ENCODE measurements at places on chromosomes 4 and X.
A peak's percentile ranks its signal among the peaks of the same experiment; 100 is the strongest.

DNA sequence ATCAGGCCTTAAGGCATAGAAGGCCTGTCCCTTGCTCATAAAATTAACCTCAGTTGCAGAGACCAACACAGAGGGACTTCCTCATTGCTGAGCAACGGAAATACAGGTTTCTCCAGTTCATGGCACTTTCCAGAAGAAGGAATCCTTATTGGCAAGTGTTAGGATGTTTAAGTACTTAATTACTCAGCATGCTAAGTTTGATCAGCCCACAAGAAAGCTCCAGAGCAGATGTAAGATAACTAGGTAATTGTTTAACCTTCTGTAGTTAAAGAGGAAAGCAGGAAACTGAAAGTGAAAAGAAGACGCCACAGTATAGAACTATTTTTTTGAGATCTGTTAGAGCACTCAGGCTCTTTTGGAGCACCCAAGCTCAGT is 33.5 kb downstream of the SMS start:
- no peak for DNase-seq

DNA sequence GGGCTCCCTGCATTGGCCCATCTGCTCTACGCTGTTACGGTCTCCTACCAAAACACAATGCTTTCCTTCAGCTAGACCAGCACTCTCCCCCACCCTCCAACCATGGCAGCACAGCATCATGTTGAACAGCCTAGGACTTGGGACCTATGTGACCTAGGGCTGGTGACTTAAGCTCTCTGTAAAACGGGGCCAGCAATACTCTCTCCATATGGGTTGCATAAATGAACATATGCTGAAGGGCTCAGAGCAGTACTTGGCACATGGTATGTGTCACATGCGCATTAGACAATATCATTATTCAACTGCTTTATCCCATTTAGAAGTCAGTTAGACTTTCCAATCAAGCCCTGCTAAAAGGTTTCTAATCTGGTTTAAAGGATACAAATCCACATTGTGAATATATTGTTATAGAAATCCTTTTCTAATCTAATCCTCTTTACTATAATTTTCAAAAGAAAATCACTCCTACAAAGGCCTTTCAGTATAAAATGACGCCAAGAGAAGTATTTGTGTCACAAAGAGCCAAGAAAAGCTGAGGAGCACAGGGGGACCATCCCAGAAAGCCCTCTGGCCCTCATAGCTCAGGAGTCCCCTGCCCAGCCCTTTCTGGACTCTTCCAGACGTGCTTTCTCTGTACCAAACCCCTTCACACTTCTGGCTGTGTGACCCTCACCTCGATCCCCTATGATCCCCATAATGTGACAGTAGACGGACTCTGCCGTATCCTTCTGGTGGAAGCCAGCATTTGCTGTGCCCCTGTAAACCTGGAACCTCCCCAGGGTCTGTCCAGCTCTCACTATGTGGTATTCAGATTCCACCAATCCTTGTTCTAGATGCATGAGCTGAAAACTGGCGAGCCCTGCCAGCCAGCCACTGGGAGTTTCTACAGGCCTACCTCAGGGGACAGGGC is 42.3 kb downstream of the NSG1 start:
- DNase-seq = no peak

DNA sequence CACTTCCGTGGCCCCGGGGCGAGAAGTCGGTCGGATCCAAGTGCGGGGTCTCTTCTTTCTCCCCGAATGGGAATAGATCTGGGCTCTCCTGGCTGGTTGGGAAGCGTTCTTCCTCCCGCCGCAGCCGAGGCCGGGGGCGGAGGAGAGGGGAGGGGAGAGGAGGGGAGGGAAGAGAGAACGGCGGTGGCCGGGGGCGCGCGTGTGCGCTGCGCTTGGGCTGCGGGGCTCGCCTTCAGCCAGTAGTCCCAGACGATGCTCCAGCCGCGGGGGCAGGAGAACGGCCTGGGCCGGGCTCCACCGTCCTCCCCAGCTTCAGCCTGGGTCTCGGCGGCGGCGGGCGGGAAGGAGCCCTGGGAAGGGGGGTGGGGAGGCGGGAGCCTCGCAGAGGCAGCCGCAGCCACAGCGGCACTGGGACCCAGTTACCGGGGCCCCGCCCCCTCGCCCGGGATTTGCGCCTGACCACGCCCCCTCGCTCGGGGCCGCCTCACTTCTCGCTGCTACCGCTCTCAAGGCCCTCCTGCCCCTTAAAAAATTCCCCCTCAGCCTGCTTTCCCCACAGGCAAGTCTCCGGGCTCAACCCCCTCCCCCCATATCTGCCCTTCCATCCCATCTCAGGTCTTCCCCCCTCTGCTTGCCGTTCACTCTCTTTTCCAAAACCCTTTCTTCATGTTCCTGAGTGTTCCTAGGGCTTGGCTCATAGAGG is at the start of gene FGD1:
Gene FGD1 (minus strand): TSS at position 421 of the 703 bp plus-strand sequence. CDS start 802 bp downstream, outside the sequence.
- peak; percentile 86 for DNase-seq

DNA sequence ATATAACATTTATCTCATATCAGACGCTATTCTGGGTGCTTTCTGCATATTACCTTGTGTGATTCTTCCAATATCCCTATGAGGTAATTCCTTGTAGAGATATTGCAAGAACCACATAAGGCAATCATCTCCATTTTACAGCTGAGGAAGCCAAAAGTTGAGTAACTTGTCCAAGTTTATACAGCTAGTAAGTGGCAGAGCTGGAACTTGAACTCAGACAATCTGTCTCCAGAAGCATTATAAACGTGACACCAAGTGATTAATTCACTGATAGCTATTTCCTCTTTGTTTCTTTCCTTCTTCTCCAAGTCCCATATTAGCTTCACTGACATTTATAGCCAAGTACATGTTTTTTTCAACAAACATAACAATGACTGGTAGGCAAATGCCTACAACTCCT is 7.3 kb downstream of the EMCN start:
- DNase-seq = no peak

DNA sequence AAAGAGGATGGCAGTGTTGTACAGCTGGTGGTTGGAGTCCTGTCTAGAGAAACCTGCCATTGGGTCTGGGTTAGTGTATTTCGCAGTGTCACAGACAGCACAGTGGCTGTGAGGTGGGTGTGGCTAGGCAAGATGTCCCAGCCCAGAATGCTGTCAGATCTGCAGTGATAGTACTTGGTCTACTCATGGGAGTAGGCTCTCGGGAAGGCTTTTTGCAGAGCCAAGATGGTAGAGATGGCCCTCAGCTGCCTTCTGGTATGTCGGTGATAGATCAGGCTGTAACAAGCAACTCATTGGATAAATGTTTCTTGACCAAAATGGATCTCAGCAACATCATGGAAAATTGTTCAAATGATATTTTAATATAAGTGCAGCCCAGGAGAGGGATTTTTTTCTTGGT is 84.3 kb upstream of the WDR1 start:
- DNase-seq = no peak

DNA sequence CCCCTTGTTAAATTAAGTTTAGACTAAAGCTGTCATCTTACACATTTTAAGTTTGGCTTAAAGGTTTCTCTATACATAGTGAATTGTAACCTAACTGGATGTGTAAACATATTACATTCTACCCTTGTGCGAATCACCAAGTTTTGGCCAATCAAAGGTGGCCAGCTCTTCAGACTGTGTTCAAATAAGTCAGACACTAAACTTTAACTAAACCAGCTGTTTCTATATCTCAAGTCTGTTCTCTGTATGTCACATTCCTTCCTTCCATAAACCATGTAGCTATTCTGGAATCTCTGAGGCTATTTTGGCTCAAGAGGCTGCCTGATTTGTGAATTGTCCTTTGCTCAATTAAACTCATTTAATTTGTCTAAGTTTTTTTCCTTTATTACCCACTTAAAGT is 6.7 kb downstream of the SULT1B1 start:
- no peak for DNase-seq

DNA sequence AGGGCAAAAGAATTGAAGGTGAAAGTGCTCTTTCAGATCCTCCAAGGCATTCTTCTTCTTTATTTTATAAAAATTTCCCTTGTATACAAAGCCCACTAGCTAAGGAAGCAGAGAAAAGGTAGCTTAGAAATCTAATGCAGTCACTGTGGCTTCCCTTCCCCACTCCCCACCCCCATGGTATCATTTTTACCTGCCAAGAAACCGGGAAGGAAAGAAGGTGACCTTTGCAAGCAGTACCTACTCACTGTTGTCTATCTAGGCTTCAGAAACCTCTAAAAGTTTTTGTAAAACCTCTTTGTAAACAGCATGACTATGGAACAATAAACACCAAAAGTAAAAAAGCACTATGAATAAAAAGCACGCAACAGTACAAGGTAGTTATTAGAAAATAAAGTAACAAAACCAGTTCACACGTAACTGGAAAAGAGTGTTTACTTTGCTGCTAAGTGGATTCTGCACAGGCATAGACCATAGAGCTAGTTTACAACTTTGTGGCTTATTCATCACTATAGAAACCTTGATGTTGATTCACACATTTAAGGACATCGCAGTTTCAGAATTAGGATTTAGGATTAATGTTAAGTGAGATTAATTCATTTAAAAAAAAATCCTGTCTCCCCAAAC is 109.6 kb upstream of the FTHL17 start:
- no peak for DNase-seq

DNA sequence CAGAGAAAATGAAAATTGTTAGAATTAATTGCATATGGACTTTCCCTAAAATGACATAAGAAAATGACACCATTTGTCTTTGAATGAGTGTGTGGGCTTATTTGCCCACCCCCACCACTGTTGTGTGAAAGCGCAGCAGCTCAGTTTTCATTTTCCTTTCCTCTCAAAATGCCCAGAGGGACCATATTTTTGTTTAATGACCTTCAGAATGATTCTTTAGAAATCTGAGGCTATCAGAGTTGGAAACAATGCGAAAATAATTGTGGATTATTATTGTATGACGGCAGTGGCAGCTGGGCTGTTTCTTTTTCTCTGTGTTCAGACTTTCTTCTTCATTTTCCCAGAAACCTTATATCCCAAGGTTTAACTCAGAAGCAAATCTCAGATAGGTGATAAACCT is 44.6 kb upstream of the TEX13A start:
- DNase-seq = peak; percentile 26

GRCh38 chr4:141248029-141248428 is 27.3 kb downstream of the ZNF330 start:
- DNase-seq = no peak

DNA sequence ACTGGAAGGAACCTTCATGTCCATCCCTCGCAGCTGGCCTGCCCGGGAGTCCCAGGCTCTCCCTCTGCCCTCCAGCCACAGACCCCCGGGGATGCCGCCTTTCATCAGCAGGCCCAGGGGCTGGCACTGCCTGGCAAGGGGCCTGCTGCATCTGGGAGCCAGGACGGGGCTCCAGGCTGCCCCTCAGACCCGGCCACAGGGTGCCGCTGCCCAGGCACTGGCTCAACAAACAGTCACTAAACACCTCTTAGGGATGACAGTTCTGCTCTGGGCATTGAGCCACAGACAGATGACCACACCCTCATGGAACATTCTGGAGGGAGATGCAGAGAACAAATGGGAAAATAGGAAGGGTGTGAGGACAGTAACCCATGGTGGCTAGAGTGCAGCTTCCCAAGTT is 109.3 kb downstream of the HMX1 start:
- DNase-seq = no peak

DNA sequence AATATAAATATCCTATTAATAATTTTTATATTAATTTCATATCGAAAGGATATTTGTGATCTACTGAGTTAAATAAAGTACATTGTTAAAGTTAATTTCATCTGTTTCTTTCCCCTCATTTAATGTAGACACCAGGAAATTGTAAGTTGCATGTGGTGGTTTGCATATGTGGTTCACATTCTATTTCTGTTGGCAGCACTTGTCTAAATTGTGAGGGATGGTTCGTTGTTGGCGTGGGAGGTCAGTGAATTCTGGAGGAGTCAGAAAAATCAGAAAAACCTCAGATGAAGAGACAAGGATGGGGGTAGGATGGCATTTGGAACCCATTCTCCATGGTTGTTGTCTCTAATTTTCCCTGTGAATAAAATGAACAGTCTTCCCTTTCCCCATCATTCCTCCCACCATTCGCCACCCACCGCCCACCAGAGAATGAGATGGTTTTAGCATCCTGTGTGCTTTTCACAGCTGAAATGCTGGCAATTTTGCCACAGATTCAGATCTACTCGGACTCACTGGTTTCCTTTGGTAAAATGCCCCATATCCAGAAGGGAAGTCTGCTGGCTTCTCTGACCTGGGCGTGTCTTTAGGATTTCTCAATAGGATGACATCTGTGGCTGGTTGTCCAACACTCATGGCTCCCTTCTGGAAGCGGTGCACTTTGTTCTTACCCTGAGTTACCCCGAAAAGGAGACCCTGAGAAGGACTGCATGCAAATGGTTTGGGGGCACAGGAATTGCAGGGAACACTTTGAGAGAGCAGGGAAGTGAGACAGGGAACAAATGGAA is 52.3 kb downstream of the LGI2 start:
- DNase-seq = no peak

GRCh38 chr4:55781812-55782211 is 37.8 kb upstream of the EXOC1L start:
- DNase-seq = no peak

GRCh38 chr4:168978001-168978700 is 31.9 kb downstream of the CBR4 start:
- DNase-seq = no peak

DNA sequence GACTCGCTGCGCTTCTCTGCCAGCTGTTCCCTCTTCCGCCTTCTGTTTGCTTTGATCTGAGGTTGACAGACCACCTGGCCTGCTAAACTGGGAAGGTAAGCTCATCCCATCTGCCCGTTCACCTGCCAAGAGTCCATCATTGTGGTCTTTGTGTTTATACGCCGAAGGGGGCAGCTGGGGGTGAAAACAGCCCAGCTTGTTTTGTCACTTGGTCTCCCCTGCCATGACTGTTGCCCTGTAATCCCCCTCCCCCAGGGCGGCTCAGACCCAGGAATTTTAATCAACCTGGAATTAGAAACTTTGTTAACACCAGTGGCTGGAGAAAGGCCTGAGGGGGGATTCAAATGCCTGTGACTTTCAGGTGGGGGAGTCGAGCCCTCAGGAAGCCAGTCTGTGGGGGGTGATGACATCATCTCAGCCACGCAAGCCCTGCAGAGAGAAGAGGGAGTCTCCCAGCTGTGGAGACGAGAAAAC is 333.3 kb downstream of the BCOR start:
- DNase-seq = no peak

DNA sequence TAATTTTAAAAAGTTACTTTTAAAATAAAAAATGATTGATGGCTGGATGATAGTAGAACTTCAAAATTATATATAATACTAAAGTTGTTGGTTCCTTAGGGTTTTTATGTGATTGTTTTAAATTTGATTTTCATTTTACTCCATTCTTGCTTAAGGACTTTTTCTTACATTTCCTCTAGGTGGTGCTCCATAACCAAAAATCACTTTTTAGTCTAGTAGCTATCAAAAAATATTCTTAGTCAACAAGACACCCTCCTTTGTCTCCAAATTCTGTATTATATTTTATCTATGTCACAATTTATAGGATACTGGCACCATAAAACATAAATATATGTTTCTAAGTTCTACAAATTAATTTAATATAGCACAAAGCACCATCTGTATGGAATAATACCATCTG is 67.2 kb upstream of the BRWD3 start:
- no peak for DNase-seq

GRCh38 chr4:21982087-21982486 is 33.5 kb upstream of the KCNIP4 start:
- no peak for DNase-seq

DNA sequence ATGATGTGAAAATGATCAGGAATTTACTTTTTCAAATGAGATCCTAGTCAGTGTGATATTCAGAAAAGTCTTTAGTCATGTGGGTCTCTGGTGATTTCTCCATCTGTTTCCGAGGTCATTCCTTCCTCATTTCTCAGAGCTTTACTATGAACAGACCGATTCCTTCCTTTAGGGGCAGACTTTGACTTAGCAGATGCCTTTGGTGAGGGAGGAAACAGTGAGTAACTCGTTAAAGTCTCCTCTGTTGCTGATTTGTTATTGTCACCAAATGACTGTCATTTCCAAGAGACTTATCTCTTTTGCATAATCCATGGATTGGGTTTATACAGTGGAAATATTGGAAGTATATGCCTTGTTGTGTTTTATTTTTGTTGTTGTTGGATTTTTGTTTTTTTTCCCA is 76.2 kb upstream of the CD99 start:
- DNase-seq = no peak

All from right hindlimb (tissue), 1 donor.